ENCODE measurements at places on chromosomes 3 and 15.

- DNase-seq = no peak
Measured at GRCh38 chr3:43953814-43954692, 263.3 kb downstream of the ABHD5 start.

DNA sequence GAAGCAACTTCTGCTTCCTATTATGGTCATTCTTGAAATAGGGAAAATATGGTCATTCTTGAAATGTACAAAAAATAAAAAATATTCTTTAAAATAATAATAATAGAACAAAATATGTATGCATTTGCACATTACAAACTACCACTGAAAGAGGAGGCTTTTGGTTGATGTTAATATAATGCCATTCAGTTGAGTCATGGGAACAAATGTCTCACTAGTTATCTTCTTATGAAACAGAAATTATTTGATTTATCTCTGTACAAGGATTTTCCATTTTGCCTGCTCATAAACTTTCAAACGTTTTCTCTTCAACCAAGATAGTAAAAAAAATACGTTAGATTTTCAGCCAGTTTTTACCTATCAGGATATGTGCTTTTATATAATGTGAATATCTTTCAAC is 1662.7 kb downstream of the OTOL1 start:
- no peak for DNase-seq

DNA sequence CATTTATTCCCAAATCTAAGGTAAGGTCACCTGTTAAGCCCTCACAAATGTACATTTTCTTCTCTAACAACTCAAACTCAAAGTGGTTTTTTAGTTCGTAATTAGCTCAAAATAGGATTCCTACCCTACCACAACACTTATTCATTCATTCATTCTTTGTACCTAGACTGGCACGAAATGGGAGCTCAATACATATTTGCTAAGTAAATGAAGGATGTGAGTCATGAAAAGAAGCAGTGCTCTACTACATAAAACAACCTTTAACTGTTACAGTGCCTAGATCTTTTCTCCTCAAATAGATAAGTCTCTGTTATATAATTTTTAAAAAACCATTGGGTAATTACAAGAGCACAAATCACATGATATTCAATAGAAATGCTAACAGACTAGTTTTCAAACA is 13.1 kb downstream of the RSL24D1 start:
- no peak for DNase-seq

DNA sequence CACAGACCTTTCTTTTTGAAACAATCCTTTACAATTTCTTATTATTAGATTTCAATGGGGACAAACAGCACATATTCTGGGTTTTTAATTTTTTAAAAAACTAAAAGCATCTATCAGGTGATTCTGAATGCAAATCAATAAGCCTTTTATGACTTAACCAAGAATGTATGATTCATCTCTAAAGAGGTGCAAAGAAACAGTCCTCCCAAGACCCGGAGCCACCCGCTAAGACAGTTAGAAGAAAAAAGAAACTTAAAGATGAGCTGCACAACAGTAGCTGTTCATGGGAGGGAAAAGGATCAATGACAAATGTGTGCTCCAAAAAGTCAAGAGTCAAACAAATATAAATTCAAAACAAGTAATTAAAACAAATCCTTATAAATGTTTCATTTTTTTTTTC is 319.5 kb downstream of the THSD4 start:
- DNase-seq = no peak

- no peak for DNase-seq
Measured at GRCh38 chr3:195087328-195087727, 183.6 kb downstream of the XXYLT1 start.

DNA sequence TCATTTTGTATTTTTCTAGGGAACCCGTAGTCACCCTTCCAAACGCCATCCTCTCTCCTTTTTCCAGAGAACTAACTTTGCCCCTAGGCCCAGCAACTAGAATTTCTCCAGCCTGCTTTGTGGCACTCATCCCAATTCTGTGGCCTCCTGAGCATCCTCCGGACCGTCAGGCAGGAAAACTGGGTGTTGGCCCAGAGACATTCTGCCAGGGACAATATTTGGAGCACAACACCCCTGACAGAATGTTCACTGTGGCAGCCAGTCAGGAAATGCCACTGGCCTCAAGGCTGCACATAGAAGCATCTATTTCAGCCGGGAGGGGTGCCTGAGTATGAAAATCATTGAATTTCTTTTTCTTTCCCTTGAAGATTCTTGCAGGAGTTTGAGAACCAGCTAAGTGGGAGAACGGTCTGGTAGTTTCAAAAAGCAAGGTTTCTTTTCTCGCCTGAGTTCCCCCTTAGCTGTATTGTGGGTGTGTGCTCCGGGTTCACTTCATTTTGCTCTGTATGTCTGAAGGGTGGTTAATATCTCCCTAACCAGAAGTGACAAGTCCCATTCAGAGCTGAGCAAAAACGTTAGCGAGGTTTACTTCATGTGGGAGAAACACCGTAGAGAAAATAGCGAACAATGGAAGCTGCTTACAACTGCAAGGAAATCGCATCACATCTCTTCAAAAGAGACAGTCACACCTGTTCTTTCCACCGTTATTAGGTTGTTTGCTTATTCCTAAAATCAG is 108.1 kb upstream of the TPM1 start:
- DNase-seq = no peak

- no peak for DNase-seq
Measured at GRCh38 chr3:72054976-72055375, 270.0 kb upstream of the PROK2 start.

DNA sequence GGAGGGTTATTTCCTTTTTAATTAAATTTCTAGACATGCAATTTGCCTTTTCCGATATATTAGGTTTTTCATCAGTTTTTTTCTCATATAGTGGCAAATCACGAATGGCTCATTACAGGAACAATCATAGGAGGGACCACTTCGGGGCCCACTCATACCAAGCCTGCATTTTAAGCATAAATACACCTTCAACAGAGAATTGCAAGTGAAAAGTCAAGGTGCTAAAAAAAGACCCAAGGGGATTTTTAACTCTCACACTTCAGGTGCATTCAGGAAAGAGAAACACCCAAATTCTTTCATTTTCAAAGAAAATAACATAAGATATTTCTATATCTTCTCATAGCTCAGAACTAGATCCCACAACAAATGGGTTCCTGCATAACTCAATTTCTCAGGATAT is 979.6 kb upstream of the NR2F2 start:
- no peak for DNase-seq

- DNase-seq = no peak
Measured at GRCh38 chr3:166283840-166284239, 446.6 kb upstream of the BCHE start.

DNA sequence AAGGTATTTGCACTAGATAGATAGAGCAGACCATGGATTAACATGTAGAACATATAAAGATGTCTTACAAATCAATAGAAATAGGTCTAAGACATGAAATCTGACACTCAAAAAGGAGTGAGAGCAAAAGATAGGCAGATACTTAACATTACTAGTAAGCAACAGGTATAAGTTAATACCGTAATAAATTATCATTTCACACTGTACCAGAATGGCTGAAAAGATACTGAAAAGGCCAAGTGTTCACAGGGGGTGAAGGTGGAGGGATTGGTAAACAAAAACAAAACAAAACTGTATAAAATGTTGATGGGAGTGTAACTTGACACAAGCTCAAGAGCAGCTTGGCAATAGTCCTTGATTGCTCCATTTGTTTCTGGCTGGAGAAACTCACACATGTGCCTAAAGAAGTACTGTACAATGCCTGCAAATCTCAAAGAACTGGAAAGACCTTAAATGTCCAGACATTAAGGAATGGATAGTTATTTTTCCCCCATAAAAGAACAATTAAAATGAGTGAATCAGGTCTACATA is 3.5 kb downstream of the NSMCE3 start:
- no peak for DNase-seq

- DNase-seq = no peak
Measured at GRCh38 chr3:104901396-104901795, 465.3 kb upstream of the ALCAM start.

GRCh38 chr3:55765398-55765797 is 278.3 kb upstream of the WNT5A start:
- DNase-seq = no peak
